HS-5 (cell line): ENCODE measurements at places on chromosomes 2 and 18.
A peak's percentile ranks its signal among the peaks of the same experiment; 100 is the strongest.

DNA sequence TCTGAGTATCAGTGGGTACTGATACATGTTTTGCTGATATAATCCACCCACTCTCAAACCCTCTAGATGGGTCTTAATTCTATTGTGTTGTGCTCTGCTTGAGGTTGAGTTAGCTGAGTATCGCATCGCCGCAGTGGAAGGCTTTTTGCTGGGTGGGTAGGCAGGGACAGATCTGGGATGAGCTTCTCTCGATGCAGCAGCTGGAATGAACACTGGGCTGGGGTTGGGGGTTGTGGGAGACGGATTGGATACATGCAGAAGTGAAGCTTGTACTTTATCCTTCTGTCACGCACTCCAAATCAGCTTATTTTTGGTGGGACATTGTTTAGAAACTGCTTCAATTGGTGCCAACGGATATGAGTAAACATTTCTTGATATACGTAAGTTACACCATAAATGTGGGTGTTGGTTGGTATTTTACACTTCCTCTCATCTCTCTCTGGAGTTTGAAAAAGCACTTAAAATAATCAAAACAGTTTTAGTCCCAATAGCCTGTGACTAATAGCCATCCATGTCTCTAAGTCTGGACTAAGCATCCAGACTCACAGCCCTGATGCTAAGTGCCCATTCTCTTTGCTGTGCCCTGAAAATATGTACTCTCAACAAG lies 107.1 kb downstream of the POLE4 start:
- no peak for DNase-seq

DNA sequence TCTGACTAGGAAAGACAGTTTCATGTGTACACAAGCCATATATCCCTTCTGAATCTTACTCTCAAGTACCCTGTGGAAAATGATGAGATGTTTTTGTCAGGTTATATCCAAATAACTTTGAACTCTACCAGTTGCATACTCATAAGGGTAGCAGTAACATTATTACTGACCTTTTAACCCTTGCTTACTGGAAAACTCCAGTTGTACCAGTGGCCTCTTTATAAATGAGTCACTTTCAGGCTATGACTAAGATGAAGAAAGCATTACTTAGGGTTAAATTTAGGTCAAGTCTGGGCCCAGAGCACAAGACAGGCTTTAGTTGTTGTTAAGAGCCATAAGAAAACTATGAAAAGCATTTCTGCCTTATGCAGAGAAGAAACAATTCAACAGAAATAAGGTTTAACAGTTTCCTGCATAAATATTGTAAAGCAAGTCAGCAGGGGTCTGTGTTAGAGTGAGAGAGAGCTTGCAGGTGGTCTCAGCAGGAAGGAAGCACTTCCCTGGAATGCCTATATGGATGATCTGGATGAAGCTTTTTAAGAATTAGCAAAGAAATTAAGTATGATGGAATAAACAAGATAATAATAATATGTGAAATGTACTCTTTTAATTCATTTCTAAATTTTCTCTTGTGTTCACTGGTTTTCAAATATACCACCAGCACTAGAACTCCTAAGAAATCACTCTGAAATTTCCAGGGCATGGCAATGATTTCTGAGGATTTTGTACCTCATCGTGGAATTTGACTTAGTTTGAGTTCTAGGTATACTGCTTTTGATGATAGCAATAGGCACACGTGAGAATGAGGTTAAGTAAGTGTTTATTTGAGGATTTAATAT lies 126.6 kb downstream of the UBE2E3 start:
- peak; percentile 94 for DNase-seq

- DNase-seq, result no peak
Measured at GRCh38 chr2:147006736-147007141, 838.1 kb upstream of the ACVR2A start.

DNA sequence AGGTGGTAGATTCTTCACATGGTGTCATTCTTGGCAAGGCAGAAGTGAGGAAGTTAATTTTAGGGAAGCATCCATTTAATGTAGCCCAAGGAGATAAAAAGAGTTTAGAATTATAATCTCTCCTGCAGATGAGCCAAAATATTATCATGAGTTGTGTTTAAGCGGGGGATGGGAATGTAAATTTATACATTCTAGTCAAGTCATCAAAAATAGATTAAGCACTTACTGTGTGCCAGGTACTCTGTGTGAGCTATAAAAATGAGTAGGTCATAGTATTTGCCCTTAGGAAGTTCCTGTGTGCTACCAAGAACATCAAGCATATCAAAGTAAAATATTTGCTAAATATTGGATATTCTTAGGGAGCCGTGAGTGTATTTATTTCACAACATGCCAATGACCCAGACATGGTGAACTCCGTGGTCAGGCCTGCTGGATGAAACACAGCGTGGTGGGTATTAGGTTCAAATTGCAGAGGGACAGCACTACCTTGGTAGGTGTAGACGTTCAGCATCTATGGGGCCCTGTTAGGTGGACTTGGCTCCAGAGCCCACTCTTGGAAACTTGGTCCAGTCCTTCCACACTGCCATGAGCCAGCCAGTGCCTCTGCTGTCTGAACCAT lies 37.4 kb downstream of the MEIS1 start:
- DNase-seq, result no peak

- DNase-seq, result peak; percentile 3
Measured at GRCh38 chr2:37232131-37232933, 874 bp downstream of the NDUFAF7 start.

DNA sequence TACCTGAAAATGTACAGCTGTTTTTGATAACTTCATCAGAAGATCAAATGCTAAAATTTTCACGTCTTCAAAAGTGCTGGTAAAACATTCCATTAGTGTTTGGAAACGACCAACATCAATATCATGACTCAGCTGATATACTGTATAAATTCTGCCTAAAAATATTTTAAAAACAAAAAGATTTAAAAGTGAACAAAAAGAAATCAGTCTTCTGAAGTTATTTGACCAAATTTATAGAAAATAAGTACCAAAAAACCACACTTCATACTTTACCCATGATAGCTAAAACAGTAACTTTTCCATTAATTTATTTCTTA lies 35.6 kb downstream of the THADA start:
- no peak for DNase-seq

GRCh38 chr2:169619946-169620345 lies 35.8 kb downstream of the PPIG start:
- DNase-seq, result no peak

DNA sequence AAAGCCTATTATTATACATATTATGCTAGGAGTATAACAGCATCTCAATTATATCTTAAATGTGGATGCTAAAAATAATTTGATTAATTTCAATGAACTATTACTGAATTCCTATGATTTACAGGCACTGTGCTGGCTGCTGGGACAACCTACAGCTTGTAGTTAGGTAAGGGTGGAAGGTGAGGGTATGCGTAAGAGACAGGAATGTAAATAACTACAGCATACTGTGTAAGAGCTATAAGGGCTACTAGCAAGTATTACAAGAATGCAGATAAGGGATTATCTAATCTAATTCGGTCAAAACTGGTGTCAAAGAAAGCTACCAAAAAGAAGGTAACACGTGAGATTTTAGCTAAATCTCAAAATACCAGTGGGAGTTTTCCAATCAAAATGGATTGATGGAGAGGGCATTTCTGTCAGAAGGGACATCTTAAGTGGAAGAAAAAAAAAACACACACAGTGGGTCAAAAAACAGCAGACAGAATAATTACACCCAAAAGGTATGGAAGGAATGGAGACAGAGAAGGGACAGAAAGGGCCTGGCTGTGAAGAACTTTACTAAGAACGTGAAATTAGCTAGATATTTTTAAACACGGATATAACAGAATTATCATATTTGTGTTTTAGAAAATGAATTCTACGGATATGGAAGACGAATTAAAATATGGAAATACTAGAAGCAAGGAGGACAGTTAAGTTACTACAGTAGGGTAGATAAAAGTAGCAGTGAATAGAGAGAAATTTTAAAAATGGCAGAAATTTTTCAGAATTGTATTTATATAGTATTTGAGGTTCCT lies 47.1 kb downstream of the STRN start:
- no peak for DNase-seq

GRCh38 chr2:163324677-163325076 lies 411.1 kb downstream of the FIGN start:
- no peak for DNase-seq

DNA sequence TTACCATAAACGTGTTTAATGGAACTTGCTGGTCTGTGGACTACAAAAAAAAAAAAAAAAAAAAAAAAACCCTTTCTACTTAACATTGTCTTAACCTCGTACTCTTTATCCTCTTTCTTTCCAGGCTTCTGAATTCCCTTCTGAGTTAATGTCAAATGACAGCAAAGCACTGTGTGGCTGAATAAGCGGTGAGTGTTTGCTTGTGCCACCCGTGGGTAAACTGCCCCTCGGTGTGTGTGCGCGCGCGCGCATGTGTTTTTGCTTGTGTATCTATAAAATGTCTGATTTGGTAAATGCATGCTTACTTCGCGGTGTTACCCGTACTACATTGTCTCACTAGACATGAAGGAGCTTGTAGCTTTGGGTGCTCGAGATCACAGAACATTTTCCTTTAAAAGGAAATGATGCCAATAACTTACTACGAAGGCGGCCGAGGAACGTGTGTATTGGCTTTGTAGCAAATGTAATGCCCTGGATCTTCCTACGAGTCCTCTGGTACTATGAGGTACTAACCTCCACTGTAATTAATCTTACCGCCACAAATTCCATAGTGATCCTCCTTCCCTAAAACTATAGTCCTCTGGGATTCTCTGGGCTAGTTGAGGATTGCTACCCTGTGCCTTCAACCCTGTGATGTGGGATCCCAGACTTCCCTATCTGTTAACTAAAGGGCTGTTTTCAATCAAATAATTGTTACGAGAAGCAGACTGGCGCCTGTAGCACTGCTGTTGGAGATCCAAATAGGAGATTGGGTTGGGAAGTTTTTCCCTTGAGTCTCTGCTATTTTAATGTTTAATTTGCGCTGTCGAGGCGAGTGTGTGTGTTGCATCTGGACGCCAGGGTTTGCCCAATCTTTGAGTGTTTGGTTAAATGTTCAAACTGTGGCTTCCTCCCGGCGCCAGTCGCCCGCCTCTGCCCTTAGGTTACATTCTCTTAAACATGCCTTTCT lies 1.1 kb downstream of the ID2 start:
- no peak for DNase-seq

DNA sequence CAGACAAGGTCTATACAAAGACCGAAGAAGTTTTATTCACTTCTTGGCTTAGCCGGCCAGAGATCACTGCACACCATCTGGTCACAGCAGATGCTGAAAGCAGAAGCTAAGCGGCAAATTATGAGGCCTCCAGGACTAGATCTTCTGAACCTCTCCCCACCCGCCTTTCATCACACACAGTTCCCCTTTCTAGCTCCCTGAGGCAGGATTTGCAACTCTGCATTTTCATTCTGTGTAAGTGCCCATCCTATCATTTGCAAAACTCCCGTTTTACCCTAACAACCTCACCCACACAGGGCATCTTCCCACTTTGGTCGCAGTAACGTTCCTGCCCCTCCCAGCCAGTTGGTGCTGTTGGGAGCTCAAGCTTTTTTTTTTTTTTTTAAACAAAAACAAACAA lies 3.1 kb upstream of the MOB1A start:
- DNase-seq, result no peak

GRCh38 chr2:217106650-217107014 lies 246.8 kb upstream of the TNP1 start:
- DNase-seq, result no peak

DNA sequence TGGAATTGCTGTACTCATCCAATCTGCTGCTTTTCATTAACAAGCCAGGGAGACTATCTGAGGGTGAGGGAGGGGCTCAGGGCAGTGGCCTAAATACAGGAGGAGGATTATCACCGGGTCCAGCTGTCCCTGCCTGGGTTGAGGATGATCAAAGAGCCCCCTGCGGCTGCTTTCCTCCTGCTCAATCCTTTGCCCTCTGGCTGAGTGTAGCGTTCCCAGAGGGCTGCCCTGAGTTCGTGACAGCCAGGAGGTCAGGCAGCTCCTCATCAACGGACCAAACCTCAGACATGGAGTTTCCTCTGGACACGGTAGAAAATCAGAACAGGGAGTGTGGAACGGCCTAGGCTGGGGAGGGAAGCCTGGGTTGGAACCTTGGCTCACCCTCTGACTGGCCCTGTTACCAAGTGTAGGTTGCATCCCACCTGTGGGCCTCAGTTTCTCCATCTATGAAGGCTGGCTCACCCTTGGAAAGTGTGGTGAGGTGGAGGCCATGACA lies 23.5 kb downstream of the CIB4 start:
- DNase-seq, result no peak

GRCh38 chr2:142199073-142199472 lies 68.3 kb upstream of the LRP1B start:
- DNase-seq, result no peak

- DNase-seq, result peak; percentile 58
Measured at GRCh38 chr2:9174771-9175437, 31.7 kb upstream of the ASAP2 start.
